ENCODE measurements at places on chromosomes 4 and X. TPM values are rescaled to one million over a fixed set of nuclear protein-coding genes. Genes with fewer than 3 reads are reported as not detected.

The MMRN1 gene
- 0.43 TPM for total RNA-seq

The PCDH11X gene
- not detected for total RNA-seq

GRCh38 chr4:53132132-53132891, 233.5 kb downstream of the SCFD2 start:
- H3K27me3 ChIP-seq: no peaks in the 10 kb centered on the region
- H3K4me1 ChIP-seq: no peaks in the 10 kb centered on the region
- H3K27ac ChIP-seq: no peak overlapping the region
- no peak for DNase-seq
- H3K4me3 ChIP-seq: no peak overlapping the region

DNA sequence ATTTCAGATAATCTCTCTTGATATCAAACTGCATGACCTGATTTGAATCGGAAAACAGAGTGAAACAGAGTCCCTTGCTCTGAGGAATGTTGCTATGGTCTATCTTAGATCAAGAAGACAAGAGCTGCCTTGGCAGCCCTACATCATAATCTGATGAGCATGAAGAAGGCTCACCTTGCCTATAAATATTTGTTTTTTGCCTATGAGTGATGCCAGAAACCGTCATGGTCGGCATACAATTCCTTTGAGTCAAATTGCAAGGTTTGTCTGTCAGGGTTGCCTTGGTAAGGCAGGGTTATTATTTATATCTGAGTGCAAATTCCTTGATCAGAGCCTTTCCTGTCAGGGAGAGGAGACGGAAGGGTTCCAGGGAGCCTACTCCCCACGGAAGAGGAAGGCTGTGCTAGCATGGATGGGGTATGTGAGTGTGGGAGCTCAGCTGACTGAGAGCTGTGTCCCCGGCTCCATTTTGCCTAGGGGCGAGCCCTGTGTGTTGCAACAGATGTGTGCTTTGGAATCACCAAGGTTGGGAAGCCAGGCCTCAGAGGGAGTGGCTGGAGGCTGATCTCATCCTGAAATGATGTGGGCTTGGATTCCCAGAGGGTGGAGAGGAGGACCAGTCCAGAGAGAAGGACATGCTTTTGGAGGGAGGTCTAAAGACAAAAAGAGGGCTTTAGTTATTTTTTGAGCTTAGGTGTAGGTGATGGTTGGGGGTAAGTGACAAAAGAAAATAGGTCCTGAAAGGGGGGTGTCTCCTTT, 43.6 kb downstream of the RTL9 start:
- H3K27ac ChIP-seq: no peak overlapping the region
- peaks cover 3% of the 10 kb centered on the region for H3K27me3 ChIP-seq
- no peaks in the 10 kb centered on the region for H3K4me1 ChIP-seq
- H3K36me3 ChIP-seq: no peaks in the 10 kb centered on the region
- no peak overlapping the region for H3K4me3 ChIP-seq
- no peak for DNase-seq

- no peaks in the 10 kb centered on the region for H3K36me3 ChIP-seq
- no peaks in the 10 kb centered on the region for H3K27me3 ChIP-seq
- no peak overlapping the region for H3K27ac ChIP-seq
- no peak overlapping the region for H3K4me3 ChIP-seq
Observed at GRCh38 chrX:36684053-36684452, 324.1 kb upstream of the FAM47C start.

DNA sequence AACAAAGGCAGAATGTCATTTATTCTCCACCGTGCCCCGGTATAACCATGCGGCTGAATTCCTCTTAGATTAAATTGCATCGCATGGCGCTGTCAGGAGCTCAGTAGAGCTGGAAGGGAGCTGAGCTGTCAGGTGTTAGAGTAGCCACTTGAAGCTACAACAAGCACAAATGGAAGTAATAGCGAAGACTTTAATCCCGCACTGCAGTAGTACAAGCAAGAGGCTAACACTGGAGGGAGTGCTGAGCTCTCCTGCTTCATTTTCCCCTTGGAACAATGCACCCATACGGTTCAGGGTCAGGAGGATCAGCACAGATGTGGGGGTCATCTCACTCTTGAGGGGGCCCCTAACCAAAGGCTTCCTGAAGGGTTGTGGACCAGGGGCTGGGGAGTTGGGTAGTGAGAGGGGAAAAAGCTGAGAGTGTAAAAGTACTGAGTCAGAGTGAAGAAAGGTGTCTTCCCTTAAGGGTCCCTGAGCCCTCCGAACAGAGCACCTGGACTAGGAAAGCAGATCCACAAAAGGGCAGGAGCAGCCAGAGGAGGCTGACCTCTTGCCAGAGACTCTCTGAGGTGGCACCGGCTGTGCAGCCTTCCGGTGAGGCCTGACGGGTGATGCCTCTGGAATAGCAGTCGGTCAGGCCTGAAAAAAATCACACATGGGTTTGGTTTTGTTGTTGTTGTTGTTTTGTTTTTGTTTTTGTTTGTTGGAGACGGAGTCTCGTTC, 36.0 kb upstream of the CBR4 start:
- H3K4me1 ChIP-seq: no peaks in the 10 kb centered on the region
- H3K27me3 ChIP-seq: peaks cover 2% of the 10 kb centered on the region
- H3K36me3 ChIP-seq: no peaks in the 10 kb centered on the region

- H3K4me1 ChIP-seq: no peaks in the 10 kb centered on the region
- H3K4me3 ChIP-seq: no peak overlapping the region
- H3K36me3 ChIP-seq: no peaks in the 10 kb centered on the region
- H3K27ac ChIP-seq: no peak overlapping the region
- no peaks in the 10 kb centered on the region for H3K27me3 ChIP-seq
Observed at GRCh38 chrX:13288671-13289070, 31.2 kb downstream of the ATXN3L start.

DNA sequence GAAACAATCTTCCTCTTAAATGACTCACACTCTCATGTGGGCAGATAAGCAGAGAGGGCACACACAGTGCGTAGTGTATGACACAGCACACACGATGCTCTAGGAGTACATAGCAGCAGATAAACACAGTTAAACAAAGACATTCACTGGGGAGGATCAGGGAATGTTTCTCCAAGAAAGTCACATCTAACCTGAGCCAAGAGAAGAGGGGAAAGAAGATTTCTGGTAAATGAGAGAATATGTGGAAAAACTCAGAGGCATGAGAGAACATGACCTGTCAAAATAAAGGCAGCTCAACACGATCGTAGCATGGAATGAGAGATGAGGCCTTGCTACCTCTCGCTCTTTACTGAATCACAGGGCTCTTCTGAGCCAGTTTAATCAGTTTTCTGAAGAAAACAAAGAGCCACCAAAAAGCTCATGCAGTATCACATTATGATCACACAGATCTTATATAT, 251.0 kb downstream of the ANK2 start:
- H3K4me3 ChIP-seq: no peak overlapping the region
- H3K27me3 ChIP-seq: peaks cover 5% of the 10 kb centered on the region
- H3K4me1 ChIP-seq: no peaks in the 10 kb centered on the region

DNA sequence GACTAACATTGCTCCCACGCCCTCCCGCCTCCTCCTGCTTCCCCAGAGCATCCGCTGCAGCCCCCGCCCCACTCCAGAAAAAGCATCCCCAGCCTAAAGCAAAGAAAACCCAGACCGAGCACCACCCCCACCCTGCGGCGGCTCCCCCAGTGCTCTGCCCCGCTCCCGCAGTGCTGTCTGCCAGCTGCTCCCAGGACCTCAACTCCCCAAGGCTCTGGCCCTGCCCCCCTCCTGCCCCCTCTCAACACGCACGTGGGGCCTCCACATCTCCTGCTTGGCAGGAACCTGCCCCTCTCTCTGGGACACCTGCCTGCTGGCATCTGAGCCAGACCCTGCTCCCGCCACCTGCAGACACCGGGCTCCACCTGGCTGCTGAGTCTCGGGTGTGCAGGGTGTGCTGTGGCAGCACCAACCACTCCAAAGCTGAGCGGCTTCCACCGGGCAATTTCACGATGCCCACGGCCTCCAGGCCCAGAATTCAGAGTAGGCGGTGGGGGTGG, 79.4 kb downstream of the FAM53A start:
- H3K27me3 ChIP-seq: no peaks in the 10 kb centered on the region
- peak overlapping the region; percentile 84 for H3K27ac ChIP-seq
- H3K4me1 ChIP-seq: peaks cover 15% of the 10 kb centered on the region
- no peaks in the 10 kb centered on the region for H3K36me3 ChIP-seq
- peak overlapping the region; percentile 54 for H3K4me3 ChIP-seq

The IL3RA gene
- 0.77 TPM for total RNA-seq

DNA sequence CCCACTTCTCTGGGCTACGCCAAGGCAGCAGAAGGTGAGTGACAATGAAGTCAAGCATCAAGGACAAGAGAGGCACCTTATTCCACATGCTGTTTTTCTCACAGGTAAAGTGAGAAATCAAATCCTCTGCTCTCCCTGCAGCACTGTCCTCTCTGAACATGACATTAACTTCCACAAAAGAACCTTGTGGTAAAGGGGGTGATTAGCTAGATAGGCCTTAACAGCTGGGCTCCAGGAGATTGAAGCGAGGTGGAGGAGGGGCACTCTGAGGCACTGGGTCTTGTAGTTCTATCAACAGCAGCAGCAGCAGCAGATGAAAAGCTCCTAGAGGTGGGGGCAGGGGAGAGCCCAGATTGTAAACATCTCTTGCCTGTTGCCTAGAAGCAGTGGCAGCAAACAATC, 96.8 kb upstream of the CXXC4 start:
- no peak overlapping the region for H3K27ac ChIP-seq
- peaks cover 2% of the 10 kb centered on the region for H3K4me1 ChIP-seq
- no peaks in the 10 kb centered on the region for H3K36me3 ChIP-seq

The NCAPG gene
- 59.1 TPM for total RNA-seq

DNA sequence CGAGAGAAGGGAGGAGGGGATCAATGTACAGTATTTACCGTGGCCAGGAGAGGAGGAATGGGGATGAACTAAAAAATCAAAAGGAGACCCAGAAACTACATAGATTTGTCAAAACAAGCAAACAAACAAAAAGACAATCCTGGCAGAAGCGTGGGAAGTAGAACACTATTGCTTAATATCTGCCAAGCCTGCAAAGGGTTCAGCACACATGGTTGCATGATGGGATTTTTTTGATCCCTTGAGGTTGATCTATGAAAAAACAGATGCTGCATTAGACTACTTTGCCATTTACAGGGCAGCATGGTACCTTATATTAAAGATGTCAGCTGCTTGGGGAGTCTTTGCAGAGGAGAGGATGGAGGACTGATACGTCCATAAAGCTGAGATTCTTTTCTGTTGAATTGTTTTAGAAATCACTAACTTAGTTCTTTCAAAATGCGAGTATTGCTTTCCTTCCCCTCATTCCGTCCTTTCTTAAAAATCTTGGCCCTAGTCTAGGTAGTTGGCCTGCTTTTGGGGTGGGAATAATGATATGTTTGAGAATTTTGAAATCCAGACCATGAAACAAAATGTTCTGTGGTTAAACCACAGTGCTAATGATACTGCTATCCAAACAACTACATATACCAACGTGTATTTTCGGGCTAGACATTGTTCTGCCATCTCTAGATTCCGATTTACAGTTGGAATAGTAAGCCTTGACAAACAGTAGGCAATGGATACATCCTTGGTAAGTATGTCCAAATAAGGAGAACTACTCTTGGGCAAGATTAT, 39.6 kb upstream of the TMEM150C start:
- peaks cover 7% of the 10 kb centered on the region for H3K27me3 ChIP-seq
- H3K36me3 ChIP-seq: no peaks in the 10 kb centered on the region
- no peak overlapping the region for H3K4me3 ChIP-seq
- H3K27ac ChIP-seq: no peak overlapping the region
- H3K4me1 ChIP-seq: no peaks in the 10 kb centered on the region

- no peaks in the 10 kb centered on the region for H3K36me3 ChIP-seq
- no peak overlapping the region for H3K27ac ChIP-seq
- DNase-seq: no peak
- H3K4me3 ChIP-seq: no peak overlapping the region
- H3K27me3 ChIP-seq: no peaks in the 10 kb centered on the region
- no peaks in the 10 kb centered on the region for H3K4me1 ChIP-seq
Observed at GRCh38 chrX:82451725-82452124, 1056.4 kb upstream of the POU3F4 start.

GRCh38 chrX:16479206-16479869, 170.6 kb upstream of the S100G start:
- H3K27me3 ChIP-seq: no peaks in the 10 kb centered on the region
- H3K27ac ChIP-seq: no peak overlapping the region
- H3K36me3 ChIP-seq: no peaks in the 10 kb centered on the region
- peaks cover 4% of the 10 kb centered on the region for H3K4me1 ChIP-seq
- DNase-seq: no peak

DNA sequence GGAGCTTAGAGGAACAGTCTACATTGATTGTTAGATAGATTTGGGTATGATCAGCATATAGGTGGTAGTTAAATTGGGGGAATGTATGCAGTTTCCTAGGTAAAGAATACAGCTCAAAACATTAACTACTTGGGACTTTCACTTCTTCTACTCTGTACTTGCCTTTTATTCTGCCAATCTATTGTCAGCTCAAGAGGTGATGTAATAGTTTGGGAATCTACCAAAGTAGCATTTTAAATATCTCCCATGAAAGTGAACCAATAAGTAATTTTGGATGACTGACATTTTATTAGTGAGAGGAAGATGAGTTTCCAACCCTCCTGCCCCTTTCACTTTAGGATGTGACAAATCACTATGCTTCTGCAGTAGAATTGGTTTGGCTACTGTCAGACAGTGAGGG, 43.4 kb downstream of the NUDT6 start:
- H3K27ac ChIP-seq: no peak overlapping the region
- H3K4me1 ChIP-seq: no peaks in the 10 kb centered on the region
- peaks cover 9% of the 10 kb centered on the region for H3K36me3 ChIP-seq
- DNase-seq: no peak
- peaks cover 16% of the 10 kb centered on the region for H3K27me3 ChIP-seq
- H3K4me3 ChIP-seq: no peak overlapping the region

DNA sequence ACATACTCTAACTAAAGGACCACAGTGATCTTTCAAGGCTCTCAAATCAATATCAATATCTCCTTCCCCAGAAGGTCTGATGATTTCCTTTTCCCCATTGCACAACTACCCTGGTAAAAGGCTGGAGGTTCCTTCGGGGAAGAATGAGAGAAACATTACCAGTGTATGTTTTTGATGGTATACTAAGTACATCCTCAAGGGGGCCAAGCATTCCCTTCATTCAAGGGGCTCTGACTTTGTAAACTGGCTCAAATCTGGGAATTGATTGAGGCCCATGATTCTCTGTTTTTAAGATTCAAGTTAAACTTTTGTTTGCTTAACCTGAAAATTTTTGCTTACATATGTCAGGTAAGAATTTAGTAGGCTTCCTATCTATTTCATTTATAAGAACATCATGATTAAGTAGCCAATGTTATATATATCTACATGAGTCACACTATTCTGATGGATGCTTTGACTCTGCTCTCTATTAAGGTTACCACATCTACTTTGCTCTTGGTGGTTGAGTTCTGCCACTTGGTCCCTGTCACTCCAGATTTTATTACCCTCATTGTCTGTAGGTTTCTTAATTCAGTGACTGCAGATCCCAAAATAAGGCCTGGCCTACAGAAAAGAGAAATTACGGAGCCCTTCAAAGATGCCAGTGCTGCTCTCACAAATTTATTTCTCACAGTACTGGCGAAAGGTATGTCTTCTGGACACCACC, 16.4 kb upstream of the GUCY1B1 start:
- H3K27me3 ChIP-seq: no peaks in the 10 kb centered on the region
- no peaks in the 10 kb centered on the region for H3K4me1 ChIP-seq
- no peaks in the 10 kb centered on the region for H3K36me3 ChIP-seq
- H3K27ac ChIP-seq: no peak overlapping the region
- no peak for DNase-seq
- no peak overlapping the region for H3K4me3 ChIP-seq

- peaks cover 3% of the 10 kb centered on the region for H3K27me3 ChIP-seq
- H3K4me1 ChIP-seq: no peaks in the 10 kb centered on the region
- no peak overlapping the region for H3K27ac ChIP-seq
- no peak for DNase-seq
- no peaks in the 10 kb centered on the region for H3K36me3 ChIP-seq
Observed at GRCh38 chr4:176034499-176034898, 31.1 kb upstream of the WDR17 start.

GRCh38 chr4:110134269-110134869, 64.0 kb downstream of the ELOVL6 start:
- peaks cover 5% of the 10 kb centered on the region for H3K4me1 ChIP-seq
- no peaks in the 10 kb centered on the region for H3K27me3 ChIP-seq
- H3K27ac ChIP-seq: no peak overlapping the region
- peaks cover 12% of the 10 kb centered on the region for H3K36me3 ChIP-seq
- no peak for DNase-seq

All from activated naive CD8-positive, alpha-beta T cell treated with anti-CD3 and anti-CD28 coated beads, Interleukin-2, amount 10 ng/mL, durations not matched to agents 7 days and 5 days (primary cell).